ENCODE measurements at places on chromosomes 6 and 20.

GRCh38 chr6:156432543-156432942 lies 344.6 kb upstream of the ARID1B start:
- DNase-seq, result no peak

DNA sequence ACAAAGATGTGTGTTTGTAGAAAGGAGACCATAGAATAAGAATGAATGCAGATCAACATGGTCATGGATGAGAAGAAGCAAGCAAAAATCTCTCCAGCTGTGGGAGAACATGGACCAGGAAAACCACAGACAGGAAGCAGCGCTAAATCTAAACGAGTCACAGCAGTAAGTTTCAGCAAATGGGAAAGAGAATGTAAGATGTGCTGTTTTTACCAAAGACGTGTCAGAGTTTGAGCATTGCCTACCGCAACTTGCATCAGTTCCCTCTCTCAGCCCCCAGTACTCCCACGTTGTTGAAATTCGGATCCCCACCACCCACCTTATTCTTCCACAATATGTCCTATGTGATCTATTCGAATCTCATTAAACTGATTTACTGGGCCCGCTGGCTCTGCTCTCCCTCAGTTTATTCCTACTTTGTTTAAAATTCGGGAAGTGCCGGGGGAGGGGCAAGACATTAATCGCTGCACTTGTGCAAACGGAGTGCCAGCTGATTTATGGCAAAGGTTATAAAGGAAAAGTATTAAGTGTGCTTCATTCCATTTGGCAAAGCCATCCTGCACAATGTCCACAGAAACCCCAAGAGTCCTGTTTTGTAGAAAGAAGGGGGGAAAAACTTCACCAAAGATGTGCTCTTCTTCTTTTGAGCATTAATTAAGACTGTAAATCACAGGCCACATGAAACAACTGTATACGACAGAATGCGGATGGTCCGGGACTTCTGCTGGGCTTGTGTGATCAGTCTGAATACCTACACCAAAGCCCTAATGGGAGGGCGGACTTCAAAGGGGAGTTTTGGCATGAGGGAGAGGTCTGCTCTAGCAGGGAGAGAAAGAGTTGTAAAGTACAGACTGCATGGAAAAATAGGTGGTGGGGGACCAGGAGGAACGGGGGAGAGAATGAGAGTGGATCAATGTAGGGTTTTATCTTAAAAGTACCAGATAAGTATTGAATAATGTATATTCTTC lies 59.1 kb upstream of the PRDM1 start:
- no peak for DNase-seq

- no peak for DNase-seq
These were observed 128.9 kb upstream of the SHLD1 start for GRCh38 chr20:5621305-5621704.

DNA sequence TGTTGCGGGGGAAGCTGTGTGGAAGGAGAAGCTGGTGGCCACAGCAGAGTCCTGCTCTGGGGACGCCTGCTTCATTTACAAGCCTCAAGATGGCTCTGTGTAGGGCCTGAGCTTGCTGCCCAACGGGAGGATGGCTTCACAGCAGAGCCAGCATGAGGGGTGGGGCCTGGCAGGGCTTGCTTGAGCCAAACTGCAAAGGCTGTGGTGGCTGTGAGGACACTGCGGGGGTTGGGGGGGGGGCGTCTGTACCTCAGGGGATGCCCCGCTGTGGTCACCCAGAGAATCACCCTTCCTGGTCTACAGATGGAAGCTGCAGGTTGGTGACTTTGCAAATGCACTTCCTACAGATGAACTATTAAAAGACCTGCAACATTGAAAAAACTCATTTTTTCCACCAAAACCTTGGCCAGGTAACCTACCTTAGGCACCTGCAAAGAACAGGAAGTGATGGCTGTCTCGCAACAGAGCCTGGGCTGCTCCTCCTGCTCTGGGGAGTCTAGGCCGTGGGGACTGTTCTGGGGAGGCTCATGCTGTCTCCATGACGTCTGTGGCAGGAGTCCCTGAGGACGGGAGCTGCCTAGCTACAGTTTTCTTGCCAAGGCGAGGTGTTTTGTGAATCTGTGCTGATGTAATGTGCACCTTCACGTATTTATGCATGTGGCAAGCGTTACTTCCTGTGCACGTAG lies 7.3 kb downstream of the NPBWR2 start:
- no peak for DNase-seq

- no peak for DNase-seq
These were observed 32.5 kb downstream of the MGME1 start for GRCh38 chr20:18001131-18001921.

GRCh38 chr20:47296950-47297349 lies 59.5 kb downstream of the ZMYND8 start:
- no peak for DNase-seq

GRCh38 chr6:157982102-157982562 lies 469 bp downstream of the SYNJ2 start:
- DNase-seq, result peak; percentile 53

DNA sequence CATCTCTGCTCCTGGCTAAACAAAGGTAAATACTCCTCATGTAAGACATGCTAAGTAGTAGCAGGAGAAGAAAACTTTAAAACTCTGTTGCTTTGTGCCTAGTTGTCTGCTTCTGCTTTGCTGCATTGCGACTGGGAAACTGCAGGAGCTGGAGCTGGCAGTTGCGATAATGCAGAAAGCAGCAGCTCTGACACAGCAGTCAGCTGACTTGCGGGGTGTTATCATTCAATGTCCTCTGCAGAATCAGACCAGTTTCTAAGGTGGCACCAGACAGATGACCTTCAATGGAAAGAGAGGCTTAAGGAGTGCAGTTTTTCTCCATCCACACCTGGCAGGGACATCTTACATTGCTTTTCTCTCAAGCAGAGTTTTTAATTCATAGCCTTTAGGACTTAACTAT lies 69.9 kb upstream of the SOX4 start:
- DNase-seq, result no peak

DNA sequence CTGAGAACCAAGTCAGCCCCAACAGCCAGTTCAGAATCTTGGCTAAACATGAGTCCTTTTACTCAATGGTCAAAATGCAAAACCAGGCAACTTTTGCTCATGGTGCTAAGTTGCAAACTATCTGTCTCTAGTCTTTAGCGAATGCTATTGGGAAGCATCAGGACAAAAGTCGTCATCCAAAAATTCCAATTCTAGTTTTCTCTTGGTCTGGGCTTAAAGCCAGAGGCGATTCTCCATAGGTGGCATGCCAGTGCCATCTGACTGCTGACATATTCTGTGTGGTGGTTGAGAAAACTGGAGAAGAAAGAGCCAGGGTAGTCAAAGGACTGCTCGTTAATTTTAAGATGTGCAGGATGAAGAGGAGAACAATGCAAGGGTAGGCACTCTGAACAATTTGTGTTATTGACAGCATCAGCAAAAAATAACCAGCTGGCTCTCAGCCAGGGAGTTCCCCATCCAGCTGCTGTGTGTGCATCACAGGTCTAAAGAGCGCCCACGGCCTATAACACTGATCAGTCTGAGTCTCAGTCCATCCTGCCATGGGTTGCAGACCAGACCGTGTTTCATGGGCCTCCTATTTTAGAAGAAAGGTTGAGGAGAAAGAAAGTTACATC lies 313.6 kb downstream of the ALDH8A1 start:
- DNase-seq, result no peak

DNA sequence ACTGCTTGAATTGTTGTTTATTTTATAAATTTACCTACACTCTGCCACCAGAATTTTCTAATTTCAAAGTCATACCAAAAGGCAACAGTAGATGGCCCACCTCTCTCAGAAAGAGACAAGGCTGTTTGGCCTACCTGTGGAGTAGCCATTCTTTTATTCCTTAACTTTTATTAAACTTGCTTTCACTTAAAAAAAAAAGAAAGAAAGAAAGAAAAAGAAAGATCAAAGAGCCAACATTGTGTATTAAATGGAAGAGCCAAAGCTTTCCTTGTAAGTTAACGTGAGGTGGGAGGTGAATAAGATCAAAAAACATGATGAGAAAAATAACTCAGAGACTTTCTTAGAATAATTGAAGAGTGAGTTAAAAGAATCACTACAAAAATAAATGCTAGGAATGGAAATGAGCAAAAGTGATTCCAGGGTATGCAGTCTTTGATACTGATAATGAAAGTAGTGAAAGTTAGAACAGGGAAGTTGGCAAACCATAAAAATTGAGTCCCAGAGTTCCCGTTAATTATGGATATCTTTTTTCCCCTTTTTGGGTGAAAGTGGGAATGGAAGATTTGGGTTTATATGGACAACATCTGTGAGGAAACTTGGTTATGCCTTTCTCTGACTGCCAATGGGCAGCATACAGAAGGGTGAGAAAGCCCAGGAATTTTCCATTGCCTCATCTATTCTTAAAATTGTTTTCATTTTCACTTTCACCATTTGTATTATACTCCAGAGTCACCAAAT lies 35.9 kb upstream of the MYB start:
- no peak for DNase-seq

DNA sequence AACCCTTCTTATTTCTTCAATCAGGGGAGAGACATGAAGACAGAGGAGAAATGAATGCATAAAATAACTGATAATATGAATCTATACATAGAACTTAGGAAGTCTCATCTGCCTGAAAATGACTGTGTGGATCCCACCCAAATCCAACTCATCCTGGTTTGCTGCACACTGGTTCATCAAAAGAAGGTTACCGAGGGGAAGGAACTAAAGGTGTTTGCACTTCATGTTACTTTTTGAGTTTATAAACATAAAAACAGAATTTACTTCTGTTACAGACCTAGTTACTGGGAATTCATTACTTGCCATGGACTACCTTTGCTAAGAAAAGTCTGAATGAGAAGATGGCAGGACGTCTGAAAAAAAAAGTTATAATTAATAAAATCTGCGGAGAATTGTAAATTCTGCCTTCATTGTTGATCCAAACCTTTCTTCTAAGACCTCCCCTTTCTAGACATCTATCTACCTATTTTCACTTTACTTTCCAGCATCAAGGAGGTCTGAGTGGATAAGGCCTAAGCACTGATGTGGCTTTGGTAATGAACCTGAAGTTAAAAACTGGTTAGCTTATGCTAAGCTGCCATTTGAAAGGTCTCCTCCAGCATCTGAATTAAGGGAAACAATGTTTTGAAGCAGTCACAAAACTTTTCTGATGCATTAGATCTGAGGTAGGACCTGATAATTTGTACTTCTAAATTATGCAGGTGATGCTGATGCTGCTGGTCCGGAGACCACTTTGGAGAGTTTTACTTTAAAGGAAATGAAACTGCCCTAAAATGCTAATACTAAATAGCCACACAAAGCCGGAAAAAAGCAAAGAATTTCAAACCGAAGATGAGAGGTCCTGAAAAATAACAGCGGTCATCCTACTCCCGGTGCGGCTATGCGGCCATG lies 84.0 kb downstream of the HFE start:
- no peak for DNase-seq

- DNase-seq, result no peak
These were observed 92.9 kb downstream of the SHLD1 start for GRCh38 chr20:5843054-5843592.

GRCh38 chr6:46776070-46776712 lies 17.0 kb upstream of the MEP1A start:
- DNase-seq, result no peak

DNA sequence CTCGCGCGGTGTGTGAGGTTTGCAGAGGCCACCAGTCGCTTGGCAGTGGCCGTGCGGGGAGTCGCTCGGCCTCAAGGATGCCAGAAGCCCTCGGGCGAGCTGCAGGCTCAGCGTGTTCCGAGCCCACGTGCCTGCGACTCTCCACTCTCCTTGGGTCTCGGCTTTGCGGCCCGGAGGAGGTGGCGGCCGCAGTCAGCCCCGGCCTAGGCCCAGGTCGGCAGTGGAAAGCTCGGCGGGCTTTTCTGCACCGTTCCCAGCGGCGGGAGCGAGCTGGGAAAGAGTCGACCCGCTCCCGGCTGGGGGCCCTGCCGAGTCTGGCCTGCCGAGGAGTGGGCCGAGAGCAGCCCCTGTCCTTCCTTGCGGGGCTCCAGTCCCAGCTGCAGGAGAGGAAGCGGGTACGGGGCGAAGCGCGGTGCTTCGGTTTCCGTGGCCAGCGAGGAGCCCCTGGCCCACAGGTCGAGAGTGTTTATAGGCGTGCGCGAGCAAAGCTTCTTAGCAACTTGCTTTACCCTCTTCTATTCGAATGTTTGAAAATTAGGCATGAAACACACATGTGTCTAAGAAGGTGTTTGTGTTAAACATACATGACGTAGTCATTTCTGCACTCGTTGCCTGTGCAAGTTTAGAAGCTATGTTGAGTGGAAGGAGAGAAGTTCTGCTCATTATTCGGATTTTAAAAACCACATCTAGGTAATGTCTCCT lies 5.6 kb downstream of the FOXC1 start:
- DNase-seq, result no peak

- DNase-seq, result no peak
These were observed 202.6 kb downstream of the SOD2 start for GRCh38 chr6:159490298-159490937.

GRCh38 chr6:30129265-30130178 lies 6.4 kb upstream of the TRIM40 start:
- no peak for DNase-seq

- no peak for DNase-seq
These were observed 94.0 kb downstream of the SHLD1 start for GRCh38 chr20:5844063-5844681.

Measured in hepatic stellate cell (primary cell).